Thoracic aorta (tissue), 2 donors: ENCODE measurements at places on chromosomes 3 and 15.

GRCh38 chr3:133994166-133994890 is 35.4 kb downstream of the SLCO2A1 start:
- no peak for DNase-seq

DNA sequence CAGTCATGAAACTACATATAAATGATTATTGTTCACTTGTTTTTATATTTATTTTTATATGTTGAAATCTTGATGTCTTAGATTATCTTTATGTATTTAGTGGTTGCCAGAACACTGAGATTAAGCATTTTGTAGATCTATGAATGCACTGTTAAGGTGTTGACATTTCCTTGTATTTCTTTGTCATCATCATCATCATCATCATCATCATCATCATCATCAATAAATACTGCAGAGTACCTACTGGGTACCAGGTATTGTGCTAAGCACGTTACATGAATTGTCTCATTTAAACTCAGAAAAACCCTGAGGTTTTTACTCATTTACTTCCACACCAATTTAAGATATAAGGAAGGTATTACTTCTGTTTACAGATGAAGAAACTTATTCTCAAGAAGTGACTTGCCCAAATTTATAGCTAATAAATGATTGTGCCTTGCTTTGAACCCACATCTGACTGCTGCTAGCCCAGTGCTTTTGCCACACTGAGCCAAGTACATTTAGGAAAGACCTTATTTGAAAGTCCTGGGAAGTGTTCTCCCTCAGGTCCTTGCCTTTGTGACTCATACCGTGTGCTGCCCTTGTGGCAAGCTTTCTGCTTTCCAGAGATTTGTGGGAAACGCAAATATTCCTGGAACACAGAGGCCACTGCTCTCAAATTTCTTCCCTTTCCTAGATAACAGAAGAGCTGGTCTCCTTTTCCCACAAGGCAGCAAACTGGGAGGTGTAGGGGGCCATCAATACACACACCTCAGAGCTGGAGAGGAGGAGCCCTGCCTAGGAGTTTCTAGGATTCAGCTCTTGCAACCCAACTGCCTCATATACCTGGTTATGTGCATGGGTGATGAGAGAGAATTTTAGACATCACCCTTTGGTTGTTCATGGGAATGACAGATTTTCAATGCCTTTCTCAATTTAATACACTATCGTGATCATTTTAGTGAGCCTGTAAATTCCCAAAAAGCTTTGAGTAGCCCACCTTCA is 115.4 kb upstream of the C15orf61 start:
- no peak for DNase-seq

- DNase-seq, result no peak
Observed at GRCh38 chr3:41224120-41224806, 25.0 kb downstream of the CTNNB1 start.

GRCh38 chr3:54931182-54931581 is 3.3 kb upstream of the LRTM1 start:
- DNase-seq, result no peak

DNA sequence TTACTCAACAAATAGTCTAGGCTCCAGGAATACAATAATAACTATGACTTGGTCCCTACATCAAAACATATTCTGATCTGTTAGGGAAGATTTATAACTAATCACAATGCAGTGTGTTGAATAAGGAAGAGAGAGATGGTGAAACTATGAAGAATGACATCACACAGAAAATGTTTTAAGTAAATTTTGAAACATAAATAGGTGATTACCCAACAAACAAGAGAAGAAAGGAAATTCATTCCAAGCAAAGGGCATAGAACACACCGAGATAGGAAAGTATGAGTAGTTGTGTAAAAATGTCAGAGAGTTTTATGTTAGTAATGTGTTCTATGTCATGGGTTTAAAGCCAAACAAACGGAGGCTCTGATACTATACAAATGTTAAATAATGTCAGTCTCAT is 13.4 kb downstream of the SEC62 start:
- no peak for DNase-seq
